H7 (cell line): ENCODE measurements at places on chromosomes 1 and 21.

DNA sequence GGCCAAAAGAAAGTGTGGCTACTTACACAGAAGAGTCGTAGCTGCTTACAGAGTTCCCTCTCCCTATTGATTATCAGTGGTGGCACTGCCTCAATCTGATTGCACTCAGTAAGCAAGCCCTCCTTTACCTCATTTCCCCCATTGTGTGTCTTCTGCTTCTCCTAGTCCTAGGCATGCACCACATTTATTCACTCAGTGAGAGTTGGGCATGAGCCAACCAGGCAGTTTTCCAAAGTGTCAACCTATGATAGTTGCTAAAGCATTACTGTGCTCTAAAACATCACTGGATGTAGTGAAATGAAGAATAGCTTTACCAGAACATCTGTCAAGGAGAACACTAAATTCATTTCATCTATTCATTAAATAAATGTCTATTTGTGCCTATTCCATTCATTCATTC lies 19.3 kb downstream of the GJA5 start:
- no peak for DNase-seq

GRCh38 chr1:208203848-208204609 lies 40.2 kb downstream of the PLXNA2 start:
- DNase-seq, result no peak

DNA sequence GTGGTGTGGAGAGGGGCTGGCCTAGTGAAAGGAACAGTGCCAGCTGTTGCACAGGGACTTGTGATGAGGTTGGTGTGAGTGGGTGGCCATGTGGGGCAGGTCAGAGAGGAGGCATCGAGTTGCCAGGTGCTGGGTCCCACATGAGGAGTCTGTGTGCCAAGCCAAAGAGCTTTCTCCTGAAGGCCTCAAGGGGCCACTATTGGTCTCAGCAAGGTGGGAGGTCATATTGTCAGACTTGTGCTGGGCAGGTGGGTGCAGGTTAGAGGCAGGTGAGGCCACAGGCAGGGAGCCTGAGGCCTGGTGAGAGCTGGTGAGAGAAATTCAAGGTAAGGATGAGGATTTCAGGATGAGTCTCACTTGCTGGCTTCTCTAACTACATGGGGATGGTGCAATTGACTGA lies 256.8 kb downstream of the DISC1 start:
- peak; percentile 67 for DNase-seq

DNA sequence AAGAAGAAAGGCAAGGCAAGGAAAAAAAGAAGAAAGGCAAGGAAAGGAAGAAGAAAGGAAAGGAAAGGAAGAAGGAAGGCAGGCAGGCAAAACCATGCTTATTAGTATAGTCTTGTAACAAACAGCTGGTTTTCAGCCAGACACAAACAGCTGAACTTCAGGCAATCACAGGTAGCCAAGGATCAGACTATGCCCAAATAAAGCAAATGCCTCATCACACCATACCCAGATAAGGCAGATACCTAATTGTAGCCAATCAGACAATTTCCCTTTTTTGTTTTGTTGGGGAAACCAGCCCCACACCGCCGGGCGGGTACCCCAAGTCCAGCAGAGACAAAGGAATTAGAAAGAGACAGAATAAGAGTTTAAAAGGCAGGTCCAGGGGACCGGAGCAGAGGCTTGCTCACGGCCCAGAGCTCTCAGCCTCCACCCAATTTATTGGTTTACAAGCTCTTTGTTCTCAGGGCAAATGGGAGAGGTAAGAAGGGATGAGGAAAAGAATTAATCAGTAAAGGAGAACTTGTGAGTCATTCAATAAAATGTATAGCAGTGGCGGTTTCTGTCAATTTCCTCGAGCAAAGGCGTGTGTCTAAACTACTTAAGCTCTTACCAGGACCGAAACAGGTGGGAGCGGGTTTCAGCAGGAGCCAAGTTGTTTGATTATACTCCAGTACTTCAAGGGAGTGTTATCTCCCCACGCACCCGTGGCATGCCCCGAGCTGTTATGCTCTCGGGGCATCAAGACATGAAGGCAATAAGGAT lies 886.8 kb downstream of the KCNT2 start:
- no peak for DNase-seq

GRCh38 chr1:112576240-112576639 lies 42.7 kb downstream of the ST7L start:
- no peak for DNase-seq

- no peak for DNase-seq
Measured at GRCh38 chr1:32411261-32411660, 17.0 kb upstream of the BSDC1 start.

GRCh38 chr1:34034036-34034435 lies 131.0 kb downstream of the CSMD2 start:
- no peak for DNase-seq

DNA sequence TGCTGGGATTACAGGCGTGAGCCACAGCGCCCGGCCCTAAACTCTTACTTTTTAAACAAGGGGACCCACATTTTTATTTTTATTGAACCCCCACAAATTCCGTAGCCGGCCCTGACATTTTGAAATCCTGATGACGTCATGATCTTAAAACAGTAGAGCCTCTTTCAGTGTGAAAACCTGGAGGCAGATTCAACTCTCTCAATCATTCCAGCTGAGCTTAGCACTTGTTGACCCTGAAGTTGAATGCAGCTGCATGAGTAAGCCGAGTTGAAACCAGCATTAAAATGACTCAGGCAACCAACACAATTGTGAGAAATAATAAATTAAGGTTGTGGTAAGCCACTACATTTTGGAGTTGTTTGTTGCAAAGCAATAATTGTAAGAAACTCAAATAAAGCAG lies 93.9 kb upstream of the ADGRL4 start:
- no peak for DNase-seq

DNA sequence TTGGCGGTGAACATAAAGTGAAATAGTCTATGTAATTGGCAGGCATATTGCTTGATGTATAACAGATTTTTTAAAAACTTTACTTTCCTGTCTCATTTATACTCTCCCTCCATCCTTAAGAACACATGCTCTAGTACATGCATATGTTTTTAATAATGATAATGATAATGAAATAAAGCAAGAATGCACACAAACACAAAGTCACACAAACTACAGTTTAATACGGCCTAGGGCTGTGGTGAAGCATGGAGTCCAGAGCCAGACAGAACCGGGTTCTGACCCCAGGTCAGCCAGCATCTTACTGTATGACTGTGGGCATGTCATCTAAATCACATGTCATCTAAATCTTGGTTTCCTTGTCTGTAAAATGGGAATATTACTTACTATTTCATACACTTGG lies 324.9 kb upstream of the NFIA start:
- DNase-seq, result no peak

DNA sequence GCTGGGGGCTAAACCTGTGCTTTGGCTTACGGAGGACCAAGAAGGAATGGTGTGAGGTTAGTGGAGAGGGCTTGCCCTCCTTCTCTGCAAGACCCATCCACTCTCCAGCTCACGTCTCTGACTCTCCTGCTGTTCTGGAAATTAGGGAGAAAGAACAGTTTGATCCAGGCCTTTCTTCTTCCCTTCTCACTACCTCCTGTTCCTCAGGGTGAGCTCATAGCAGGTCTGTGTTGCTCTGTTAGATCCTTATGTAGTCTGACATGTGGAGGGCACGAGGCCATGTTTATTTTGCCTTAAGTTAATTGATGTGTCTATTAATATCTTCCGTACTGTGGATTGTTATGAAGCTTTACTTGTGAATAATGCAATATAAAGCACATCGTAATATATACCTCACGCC lies 315.0 kb downstream of the GRIK1 start:
- DNase-seq, result no peak

DNA sequence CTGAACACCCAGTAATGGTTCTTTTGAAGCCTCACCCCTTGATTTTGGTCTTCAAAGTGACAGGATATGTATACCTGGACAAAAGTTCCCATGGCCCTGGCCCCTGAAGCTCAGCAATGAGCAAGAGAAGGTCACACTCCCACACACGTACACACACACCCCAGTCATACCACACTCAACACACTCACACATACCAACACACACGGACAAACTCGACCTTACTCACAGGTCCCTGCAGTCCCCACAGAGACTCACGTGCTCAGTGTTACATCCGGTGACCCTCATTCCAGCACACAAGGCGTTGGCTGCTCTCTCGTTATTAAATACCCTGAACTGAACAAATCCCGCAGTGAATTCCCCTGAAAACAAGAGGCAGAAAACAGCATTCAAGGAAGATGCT lies 5.9 kb downstream of the ITLN1 start:
- DNase-seq, result no peak

DNA sequence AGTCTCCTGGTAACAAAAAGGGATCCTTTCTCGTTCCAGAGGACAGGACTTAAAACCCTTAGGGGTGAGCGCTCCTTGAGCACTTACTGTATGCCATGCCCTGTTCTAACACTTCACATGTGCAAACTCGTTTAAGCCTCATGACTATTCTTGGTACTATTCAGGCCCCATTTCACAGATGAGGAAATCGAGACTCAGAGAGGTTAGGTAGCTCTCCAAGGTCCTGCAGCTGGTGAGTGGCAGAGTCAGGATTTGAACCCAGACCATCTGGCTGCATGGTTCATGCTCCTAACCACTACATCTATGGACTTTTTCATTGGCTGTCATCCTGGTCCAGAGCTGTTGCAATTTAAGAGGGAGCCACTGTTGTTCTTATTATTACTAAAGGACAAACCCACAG lies 46.7 kb upstream of the WNT4 start:
- no peak for DNase-seq

GRCh38 chr1:35222322-35223083 lies 29.6 kb upstream of the SFPQ start:
- DNase-seq, result no peak

GRCh38 chr1:203663294-203663693 lies 36.7 kb downstream of the ATP2B4 start:
- no peak for DNase-seq

GRCh38 chr21:43367296-43367695 lies 59.6 kb downstream of the SIK1 start:
- DNase-seq, result no peak

DNA sequence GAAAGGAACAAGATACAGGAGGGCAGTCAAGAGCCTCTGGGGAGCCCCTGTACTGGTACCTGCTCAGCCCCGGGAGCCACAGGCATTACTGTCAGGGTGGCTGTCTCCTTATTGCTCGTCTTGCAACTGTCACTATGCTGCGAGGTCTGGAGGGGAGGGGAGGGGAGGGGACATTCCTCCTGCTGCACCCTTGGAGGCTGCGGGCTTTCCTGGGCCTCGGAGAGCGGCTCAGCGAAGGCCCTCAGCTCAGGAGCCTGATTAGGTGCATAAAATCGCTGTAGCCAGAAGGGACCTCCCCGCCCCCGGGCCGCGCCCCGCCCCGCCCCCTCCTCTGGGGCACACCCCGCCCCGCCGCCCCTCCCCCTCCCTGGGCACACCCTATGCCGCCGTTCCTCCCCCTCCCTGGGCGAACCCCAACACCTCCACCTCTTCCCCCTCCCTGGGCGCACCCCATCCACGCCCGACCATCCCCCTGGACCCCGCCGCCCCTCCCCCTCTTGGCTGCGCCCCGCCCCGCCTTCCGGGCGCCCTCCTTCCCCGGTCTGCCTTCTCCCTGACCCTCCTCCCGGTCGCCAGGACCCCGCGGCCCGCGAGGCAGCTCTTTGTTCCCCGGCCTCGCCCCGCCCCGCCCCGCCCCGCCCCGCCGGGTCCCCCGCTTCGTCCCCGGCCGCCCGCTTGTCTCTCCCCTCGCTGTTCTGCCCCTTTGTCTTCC lies 35.5 kb downstream of the CACHD1 start:
- DNase-seq, result peak; percentile 94

DNA sequence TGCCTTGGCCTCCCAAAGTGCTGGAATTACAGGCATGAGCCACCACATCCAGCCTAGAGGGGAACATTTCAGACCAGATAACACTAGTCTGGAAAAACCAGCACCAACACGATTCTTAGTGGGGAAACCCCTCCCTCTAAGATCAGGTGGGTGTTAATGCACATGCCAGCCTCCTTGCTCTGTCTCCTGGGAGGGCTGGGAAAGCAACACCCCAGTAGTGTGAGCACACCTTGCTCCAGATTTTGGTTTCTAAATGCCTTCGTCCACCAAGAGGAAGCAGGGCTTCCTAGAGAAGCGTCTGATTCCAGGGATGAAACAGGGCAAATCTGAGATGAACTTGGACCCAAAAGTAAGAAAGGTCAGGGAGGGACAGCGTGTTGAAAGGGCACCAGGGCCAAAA lies 2.2 kb upstream of the KRTAP10-4 start:
- peak; percentile 12 for DNase-seq

- no peak for DNase-seq
Measured at GRCh38 chr1:51516649-51517158, 2.4 kb downstream of the EPS15 start.

GRCh38 chr1:109508001-109508872 lies 1.3 kb downstream of the AMIGO1 start:
- no peak for DNase-seq
